Activated naive CD8-positive, alpha-beta T cell treated with anti-CD3 and anti-CD28 coated beads, Interleukin-2, amount 50 U/mL, for 16 hours (primary cell): ENCODE measurements at places on chromosomes 2 and 18.

- no peak for DNase-seq
Observed at GRCh38 chr2:25338401-25338800, 3.3 kb downstream of the DNMT3A start.

DNA sequence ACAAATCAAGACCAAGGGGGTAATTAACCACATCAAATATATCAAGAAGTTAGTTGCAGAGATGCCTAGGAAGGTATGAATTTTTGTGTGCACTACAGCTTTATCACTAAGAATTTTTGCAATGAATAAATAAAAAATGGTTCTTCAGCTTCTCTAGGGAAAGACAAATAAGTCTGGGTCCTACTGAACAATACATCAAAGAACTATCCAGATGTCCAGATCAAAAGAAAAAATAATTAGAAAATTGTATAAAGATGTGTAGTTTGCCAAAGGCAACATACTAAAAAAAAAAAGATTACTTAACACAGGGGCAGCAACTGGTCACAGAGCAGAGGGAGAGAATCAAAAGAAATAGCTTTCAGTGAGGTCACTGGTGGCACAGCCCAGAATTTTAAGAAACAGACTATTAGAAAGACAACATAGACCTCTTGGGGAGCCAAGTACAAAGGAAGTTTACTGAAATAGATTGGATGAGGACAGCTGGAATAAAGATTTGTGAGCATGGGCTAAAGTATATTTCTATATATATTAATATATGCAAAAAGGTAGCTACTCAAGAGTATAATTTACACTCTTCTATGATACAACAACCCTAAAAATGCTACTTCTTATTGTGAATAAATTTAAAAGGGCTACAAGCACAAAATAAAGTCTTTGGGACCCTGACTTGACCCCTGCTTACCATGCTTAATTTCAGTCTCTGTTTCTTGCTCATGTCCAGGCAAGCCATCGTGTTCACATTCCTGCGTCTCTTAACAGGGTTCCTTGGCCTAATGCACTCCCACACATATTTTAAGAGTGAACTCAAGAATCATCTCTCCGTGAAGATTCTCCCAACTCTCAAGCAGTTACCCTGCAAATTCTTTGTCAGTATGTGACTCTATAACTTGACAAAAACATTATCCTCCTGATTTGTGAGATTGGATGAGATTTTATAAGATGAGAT lies 99.0 kb upstream of the GRB14 start:
- DNase-seq, result no peak

- DNase-seq, result no peak
Observed at GRCh38 chr2:73050121-73050545, 21.4 kb downstream of the SFXN5 start.

DNA sequence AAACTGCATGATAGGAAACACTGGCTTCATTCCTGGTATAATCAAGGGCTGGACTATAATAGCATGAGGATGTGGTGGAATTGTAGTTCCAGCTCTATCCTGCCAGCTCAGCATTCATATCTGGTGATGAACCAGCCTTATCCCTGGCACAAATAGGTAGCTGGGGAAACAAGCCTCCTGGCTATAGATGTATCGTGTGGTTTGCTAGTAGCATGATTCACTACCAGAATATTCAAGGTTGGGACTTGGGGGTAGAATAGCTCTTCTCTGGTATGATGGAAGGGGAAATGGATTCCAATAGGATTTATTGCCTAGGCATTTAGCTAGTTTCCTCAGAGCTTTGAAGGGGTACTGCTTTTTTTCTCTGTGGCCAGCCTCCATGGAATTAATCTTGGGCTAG lies 532.8 kb downstream of the FBXO15 start:
- DNase-seq, result no peak
